ENCODE measurements at places on chromosomes 2 and 18.

DNA sequence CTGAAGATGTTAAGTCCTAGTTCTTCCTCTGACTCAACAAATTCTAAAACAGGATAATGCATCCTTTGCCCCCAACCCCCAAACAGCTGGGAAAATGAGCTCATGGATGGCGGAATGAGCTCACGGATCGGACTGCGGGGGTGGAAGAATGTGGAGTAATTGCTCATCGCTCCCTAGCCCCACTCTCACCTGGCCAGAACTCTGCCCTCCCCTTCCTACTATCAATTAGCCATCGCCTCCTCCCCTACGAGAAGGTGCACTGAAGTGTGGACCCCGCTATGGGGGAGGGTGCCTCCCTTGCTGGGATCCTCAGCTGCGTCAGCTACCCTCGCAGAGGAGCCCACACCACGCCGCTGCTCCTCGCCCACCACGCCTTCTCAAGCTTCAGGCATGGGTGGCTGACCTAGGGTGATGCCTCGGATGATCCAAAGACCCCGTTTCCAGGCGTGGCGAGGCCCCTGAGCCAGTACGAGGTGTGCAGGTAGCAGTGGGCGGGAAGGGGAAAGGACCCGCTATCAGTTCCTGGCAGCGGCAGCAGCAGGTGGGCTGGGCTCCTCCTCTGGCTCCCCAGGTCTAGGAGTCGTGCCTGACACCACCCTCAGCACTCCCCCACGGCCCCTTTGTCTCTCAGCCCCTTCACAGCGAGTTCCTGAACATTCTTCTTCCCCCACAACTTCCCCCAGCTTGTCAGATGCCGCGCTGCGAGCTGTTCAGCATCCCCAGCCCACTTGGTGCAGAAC is 82.1 kb upstream of the POMC start:
- peaks cover 14% of the 10 kb centered on the region for H3K36me3 ChIP-seq
- no peak overlapping the region for H3K27ac ChIP-seq
- no peak overlapping the region for H3K4me3 ChIP-seq

DNA sequence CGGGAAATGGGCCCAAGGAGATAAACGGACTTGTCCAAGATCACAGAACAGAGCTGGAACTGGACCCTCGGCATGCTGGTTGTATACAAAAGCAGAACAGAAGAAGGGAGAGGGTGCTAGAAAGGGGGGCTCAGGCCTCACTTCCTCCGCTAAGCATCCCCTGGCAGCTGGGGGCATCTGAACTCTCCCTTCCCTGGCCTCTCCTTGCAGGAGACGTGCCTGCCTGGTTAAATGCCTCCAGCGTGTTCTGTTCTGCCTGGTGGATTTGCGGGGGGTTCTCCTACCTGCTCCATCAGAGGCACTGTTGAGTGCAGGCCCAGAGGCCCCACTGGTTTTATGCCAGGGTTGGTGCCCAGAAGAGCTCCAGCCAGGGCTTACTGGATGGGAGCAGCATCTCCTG is 124.7 kb downstream of the ZFP36L2 start:
- H3K36me3 ChIP-seq, result no peaks in the 10 kb centered on the region
- no peak overlapping the region for H3K4me3 ChIP-seq
- H3K4me1 ChIP-seq, result peaks cover 22% of the 10 kb centered on the region
- H3K27me3 ChIP-seq, result no peaks in the 10 kb centered on the region
- peak overlapping the region; percentile 88 for H3K27ac ChIP-seq
- DNase-seq, result no peak

DNA sequence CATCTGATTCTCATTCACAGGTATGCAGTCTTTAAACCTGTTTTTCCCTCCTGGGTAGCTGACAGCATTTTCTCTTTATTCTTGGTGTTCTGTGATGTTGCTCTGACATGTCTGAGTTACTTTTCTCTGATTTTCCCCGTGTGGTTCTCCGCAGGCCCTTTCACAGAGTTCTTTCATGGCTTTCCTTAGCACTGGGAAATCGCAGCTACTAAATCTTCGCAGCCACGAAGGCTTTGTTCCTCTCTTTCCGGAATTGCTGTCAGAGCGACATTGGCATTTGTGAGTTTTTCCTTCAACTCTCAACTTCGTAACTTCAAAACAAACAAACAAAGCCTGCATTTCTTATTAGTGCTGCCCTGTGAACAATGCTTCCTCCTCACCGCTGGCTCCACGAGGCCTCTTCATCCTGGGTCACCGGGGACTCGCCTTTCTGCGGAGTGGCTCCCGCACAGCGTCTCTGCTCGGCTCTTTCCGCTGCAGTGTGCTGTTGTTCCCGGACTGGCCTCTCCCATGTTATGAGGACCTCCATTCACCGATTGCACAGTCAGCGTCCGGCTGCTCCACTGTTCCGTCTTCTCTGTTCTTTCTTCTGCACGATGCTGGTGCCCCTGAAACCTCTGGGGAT is 16.1 kb downstream of the COLEC11 start:
- H3K36me3 ChIP-seq, result no peaks in the 10 kb centered on the region
- H3K4me1 ChIP-seq, result peaks cover 2% of the 10 kb centered on the region
- no peak overlapping the region for H3K4me3 ChIP-seq
- H3K27me3 ChIP-seq, result no peaks in the 10 kb centered on the region
- no peak overlapping the region for H3K27ac ChIP-seq
- DNase-seq, result peak; percentile 4

DNA sequence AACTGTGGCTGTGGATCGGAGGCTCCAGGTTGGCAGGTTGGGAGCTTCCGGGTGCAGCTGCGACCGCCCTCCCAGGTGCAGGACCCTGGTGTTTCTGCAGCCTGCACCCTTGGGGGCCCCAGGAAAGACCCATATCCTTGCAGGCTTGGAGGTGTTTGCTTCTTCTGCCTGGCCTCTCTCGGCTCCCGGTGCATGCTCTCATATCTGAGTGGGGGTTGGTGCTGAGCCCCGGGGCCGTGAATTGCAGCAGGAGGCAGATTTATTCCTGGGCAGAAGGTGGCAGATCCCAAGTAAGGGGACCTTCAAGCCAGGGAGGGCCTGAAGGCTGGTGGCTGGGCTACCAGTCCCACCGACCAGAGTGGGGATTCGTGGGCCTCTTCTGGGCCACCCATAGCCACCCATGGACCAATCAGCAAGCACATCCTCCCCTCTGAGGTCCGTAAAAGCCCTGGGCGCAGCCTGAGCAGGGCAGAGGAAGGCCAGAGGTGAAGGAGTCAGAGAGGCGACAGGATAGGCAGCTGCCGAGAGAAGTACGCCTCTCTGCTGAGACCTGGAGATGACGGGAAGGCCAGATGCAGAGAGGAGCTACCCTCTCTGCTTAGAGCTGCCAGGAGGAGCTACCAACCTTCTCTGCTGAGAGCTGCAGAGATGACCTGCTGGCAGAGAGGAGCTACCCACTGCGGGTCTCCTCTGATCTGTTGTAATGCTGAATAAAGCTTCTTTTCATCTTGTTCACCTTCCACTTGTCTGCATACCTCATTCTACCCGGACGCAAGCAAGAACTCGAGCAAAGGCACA is 1279.0 kb upstream of the LRRTM1 start:
- no peak overlapping the region for H3K4me3 ChIP-seq
- no peak overlapping the region for H3K27ac ChIP-seq
- DNase-seq, result no peak
- no peaks in the 10 kb centered on the region for H3K36me3 ChIP-seq
- H3K27me3 ChIP-seq, result no peaks in the 10 kb centered on the region

DNA sequence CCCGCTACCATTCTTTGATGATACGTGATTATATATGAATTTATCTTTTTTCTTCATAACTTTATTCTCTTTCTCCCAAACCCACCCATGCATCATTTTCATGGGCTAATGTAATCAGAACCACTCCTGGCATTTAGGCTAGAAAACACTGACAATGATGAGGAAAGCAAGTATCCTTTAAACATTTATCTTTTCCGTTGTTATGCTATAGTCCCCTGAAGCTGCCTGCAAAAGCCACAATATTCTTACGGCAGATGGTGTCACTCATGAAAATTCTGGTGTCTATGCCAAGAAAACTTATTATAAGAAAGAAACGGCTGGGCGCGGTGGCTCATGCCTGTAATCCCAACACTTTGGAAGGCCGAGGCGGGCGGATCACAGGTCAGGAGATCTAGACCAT is 221.8 kb upstream of the CTAGE1 start:
- no peak overlapping the region for H3K27ac ChIP-seq
- H3K4me1 ChIP-seq, result no peaks in the 10 kb centered on the region
- no peaks in the 10 kb centered on the region for H3K36me3 ChIP-seq

DNA sequence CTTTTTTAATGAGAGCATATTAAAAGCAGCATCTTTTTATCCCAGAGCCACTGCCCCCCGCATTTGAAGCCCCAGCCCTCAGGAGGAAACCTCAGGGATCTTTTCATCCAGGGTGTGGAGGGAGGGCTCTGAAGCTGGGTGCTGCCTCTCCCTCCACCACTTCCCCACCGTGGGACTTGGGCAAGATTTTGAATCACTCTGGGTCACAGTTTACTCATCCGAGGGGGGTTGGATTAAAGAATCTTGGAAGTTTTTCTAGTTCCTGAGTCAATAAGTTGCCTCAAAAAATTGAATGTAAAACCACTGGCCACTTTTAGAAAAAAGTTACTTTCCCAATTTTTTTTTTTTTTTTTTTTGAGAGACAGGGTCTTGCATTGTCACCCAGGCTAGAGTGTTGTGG is 62.0 kb upstream of the ANKRD44 start:
- no peaks in the 10 kb centered on the region for H3K36me3 ChIP-seq
- no peak overlapping the region for H3K27ac ChIP-seq
- no peak overlapping the region for H3K4me3 ChIP-seq
- no peaks in the 10 kb centered on the region for H3K27me3 ChIP-seq
- DNase-seq, result no peak
- no peaks in the 10 kb centered on the region for H3K4me1 ChIP-seq

GRCh38 chr2:165868211-165868610 is 74.2 kb upstream of the GALNT3 start:
- H3K36me3 ChIP-seq, result no peaks in the 10 kb centered on the region
- H3K4me3 ChIP-seq, result no peak overlapping the region
- no peak for DNase-seq
- no peak overlapping the region for H3K27ac ChIP-seq
- H3K27me3 ChIP-seq, result no peaks in the 10 kb centered on the region

DNA sequence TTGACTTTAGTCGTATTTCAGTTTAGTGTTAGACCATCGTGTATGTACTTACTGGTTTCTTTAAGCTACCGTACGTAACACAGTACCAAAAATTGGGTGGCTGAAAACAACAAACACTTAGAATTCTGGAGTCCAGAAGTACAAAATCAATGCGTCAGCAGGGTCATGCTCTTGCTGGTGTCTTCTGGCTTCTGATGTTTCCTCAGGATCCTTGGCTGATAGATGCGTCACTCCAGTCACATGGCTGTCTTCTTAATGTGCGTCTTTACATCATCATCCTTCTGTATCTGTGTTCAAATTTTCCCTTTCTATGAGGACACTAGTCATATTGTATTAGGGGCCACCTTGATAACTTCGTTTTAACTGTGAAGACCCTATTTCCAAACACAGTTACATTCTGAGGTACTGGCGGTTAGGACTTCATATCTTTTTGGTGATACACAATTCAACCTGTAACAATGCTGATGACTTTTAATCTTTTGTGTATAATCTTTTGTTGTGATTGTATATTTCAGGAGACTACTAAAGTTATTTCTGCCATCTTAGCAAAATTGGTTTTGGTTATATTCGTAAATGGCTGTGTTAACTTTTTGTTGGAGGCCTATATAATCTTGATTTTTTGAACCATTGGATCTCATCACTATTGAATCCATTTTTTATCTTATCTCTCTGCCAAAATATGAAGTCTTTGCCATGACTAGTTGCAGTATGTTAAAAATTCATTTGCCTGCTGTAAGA is 25.4 kb downstream of the ACTR3 start:
- H3K36me3 ChIP-seq, result no peaks in the 10 kb centered on the region
- H3K27me3 ChIP-seq, result no peaks in the 10 kb centered on the region
- no peak overlapping the region for H3K27ac ChIP-seq
- H3K4me1 ChIP-seq, result peaks cover 9% of the 10 kb centered on the region
- no peak overlapping the region for H3K4me3 ChIP-seq

- H3K4me3 ChIP-seq, result no peak overlapping the region
- no peaks in the 10 kb centered on the region for H3K36me3 ChIP-seq
- H3K4me1 ChIP-seq, result peaks cover 30% of the 10 kb centered on the region
- DNase-seq, result no peak
- no peaks in the 10 kb centered on the region for H3K27me3 ChIP-seq
These were observed 16.7 kb downstream of the HK2 start for GRCh38 chr2:74850496-74851190.

DNA sequence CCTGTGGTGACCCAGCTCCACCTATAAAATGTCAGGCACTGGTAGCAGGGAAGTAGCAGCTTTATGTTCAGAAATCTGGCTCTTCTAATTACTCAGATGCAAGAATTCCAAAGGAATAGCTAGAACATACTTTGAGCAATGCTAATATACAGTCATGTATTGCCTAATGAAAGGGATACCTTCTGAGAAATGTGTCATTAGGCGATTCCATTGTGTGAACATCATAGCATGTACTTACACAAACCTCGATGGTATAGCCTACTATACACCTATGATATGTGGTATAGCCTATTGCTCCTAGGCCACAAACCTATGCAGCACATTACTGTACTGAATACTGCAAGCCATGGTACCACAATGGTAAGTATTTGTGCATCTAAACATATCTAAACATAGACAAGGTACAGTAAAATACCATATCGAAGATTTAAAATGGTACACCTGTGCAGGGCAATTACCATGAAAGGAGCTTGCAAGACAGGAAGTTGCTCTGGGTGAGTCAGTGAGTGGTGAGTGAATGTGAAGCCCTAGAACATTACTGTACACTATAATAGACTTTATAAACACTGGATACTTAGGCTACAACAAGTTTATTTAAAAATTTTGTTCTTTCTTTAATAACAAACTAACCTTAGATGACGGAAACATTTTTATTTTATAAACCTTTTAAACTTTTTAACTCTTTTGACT is 50.3 kb upstream of the ETAA1 start:
- no peaks in the 10 kb centered on the region for H3K27me3 ChIP-seq
- H3K27ac ChIP-seq, result no peak overlapping the region
- no peaks in the 10 kb centered on the region for H3K36me3 ChIP-seq
- no peaks in the 10 kb centered on the region for H3K4me1 ChIP-seq
- no peak for DNase-seq

GRCh38 chr2:26822877-26823276 is 25.1 kb upstream of the DPYSL5 start:
- no peak overlapping the region for H3K27ac ChIP-seq
- no peaks in the 10 kb centered on the region for H3K36me3 ChIP-seq
- H3K27me3 ChIP-seq, result no peaks in the 10 kb centered on the region
- no peak overlapping the region for H3K4me3 ChIP-seq
- DNase-seq, result no peak

DNA sequence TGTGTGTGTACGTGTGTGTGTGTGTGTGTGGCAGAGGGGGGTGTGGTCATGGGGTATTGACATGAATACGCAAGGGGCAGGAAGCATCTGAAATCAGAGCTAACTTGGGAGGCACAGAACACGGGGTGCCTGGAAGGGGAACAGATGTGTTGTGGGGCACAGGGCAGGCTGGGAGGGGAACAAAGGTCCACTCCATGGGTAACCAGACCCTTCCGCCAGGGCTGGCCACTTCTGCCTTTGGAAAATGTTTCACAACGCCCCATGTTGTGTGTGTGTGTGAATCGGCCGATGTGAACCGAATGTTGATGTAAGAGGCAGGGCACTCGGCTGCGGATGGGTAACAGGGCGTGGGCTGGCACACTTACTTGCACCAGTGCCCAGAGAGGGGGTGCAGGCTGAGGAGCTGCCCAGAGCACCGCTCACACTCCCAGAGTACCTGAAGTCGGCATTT is at the start of gene SLC11A1:
TSS of gene SLC11A1 (plus strand) at position 358 of the 451 bp plus-strand sequence. CDS start 96 bp downstream, outside the sequence.
- no peak within 1 kb of the TSS for H3K27ac ChIP-seq
- peaks cover 3% of the 10 kb centered on the region for H3K4me1 ChIP-seq
- no peak for DNase-seq

- no peak overlapping the region for H3K27ac ChIP-seq
- H3K4me3 ChIP-seq, result no peak overlapping the region
- no peaks in the 10 kb centered on the region for H3K27me3 ChIP-seq
These were observed 9.4 kb downstream of the GALNT1 start for GRCh38 chr18:35590935-35591334.

Data from body of pancreas (tissue), 4 donors.